ENCODE measurements at places on chromosomes 5 and 9. TPM values are rescaled to one million over a fixed set of nuclear protein-coding genes. Genes with fewer than 3 reads are reported as not detected.

The GRM6 gene
- under 0.01 TPM for total RNA-seq

The JAKMIP2 gene
- total RNA-seq, result 7.8 TPM

The CEMIP2 gene
- total RNA-seq, result 278 TPM

The IL17B gene
- total RNA-seq, result not detected

The PGM5 gene
- total RNA-seq, result 0.85 TPM

The ZBTB34 gene
- total RNA-seq, result 11.2 TPM

The AGXT2 gene
- not detected for total RNA-seq

The CDKN2B-AS1 gene
- total RNA-seq, result 10.1 TPM

The PLCXD3 gene
- 0.12 TPM for total RNA-seq

The ARHGAP26 gene
- total RNA-seq, result 23.3 TPM

The ANKRD18B gene
- total RNA-seq, result not detected

The NTRK2 gene
- total RNA-seq, result 3.5 TPM

The ITK gene
- not detected for total RNA-seq

The RASGEF1C gene
- not detected for total RNA-seq

The UNC5A gene
- total RNA-seq, result not detected
